T-cell (primary cell): ENCODE measurements at places on chromosomes 11 and 22.
A peak's percentile ranks its signal among the peaks of the same experiment; 100 is the strongest.

DNA sequence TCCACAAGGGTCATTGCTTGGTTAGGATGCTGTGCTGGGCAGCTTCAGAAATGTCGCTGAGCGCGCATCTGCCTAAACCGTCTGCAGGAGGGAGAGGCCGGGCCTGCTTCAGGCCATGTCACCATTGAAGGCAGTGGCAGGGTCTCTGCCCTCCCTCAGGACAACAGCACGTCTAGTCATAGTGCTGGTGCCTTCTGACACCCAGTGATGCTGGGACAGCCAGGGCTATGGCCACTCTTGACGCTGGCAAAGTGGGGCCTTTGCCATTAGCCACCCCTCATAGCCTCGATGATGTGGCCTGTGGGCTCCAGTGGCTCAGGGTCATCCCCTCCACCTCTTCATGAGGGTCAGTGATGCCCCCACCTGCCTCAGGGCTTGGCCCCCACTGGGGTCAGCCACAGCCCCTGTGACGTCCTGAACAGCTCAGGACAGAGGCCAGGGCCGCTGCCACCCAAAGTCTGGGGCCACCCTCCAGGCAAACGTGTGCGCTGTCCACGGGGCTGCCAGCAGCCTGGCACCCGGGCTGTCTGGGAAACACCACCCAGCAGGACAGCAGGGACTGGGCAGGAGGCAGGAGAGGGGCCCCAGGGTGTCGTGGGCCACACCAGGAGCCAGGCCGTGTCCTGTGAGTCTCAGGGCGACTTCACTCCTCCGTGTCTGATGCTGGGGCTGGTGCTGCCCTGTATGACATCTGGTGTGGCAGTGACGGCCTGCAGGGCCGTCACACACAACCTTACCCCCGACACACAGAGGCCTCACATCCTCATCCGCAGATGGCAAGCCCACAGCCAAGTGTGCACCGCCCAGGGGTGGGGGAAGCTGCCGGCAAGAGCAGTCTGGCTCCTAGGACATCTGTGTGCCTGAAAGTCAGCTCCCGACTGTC is 42.5 kb downstream of the CERK start:
- DNase-seq: no peak

DNA sequence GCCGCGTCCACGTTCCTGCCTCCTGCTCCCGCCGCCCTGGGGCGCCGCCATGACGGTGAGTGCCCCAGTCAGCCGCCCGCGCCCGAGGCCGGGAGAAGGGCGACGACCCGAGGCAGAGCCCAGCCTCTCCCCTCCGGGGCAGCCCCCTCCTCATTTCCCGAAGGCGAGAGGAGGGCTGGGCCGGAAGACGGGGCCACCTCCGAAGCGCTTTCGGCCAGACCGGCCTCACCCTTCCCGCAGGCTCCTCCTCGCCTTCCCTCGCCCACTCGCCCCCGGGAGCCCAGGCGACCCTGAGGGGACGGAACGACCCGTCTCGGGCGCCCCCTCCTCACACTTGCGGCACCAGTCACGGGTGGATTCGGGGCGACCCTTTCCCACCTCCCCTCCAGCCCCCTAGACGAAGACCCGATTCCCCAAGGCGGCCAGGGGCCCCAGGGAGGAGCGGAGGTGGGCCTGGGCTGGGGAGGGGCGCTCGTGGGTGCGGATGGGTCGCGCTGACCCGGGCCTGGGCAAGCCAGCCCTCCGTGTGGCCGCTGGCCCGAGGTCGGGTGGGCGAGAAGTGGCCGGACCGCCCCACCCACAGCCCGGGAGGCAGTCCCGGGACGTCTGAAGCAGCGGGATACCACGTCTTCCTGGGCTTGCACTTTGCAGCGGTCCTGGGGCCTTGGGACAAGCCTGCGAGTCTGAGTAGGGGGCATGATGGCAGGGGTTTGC is 49.7 kb downstream of the TRIOBP start:
- DNase-seq: no peak

- no peak for DNase-seq
Observed at GRCh38 chr11:2912498-2912897, 16.7 kb downstream of the PHLDA2 start.

DNA sequence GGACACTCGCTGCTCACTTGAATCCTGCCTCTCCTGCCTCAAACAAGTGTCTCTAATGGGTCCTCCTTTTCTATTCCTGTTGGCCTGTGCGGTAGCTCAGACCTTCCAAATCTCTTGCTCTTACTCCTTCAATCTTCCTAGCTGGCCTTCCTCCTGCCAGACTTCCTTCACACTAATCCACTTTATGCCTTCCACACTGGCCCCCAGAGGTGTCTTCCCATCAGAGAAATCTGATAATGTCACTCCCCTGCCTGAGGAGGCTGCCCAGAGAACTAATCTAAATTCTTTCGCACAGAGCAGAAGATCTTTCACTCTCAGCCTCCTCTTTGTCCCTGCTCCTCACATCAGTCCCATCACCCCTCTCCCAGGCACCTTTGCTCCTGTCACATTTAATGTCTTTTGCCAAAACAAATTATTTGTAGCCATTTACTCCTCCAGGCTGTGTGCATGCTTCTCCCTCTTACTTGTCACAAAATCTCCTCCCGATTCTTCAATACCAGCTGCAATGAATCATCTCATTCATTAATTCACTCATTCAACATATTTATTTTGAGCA is 175.7 kb downstream of the MAML2 start:
- DNase-seq: no peak

DNA sequence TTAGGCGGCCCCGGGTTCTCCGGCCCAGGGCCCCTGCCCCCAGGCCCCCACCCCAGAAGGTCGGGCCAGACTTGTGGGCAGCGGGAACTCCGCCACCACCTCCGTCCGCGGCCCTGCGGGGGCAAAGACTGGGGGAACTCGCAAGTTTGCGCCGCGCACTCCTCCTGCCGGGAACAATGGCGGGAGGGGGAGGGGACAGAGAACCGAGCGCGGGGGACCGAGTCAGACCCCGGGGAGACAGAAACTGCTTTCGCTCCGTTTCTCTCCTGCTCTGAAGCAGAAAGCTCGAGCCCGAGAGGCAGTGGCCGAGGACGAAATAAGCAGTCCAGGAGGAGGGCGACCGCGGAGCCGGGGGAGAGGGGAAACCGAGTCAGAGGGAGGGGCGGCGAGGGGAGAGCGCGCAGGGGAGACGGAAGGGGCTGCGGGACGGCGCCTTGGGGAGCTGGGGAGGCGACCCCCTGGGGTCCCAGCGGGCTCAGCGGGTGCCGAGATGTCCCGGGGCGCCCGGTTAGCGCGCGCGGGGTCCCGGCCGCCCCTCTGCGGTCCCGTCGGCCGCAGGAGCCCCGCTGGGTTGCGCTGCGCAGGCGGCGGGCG is 555 bp downstream of the TP53I11 start:
- DNase-seq: peak; percentile 19

DNA sequence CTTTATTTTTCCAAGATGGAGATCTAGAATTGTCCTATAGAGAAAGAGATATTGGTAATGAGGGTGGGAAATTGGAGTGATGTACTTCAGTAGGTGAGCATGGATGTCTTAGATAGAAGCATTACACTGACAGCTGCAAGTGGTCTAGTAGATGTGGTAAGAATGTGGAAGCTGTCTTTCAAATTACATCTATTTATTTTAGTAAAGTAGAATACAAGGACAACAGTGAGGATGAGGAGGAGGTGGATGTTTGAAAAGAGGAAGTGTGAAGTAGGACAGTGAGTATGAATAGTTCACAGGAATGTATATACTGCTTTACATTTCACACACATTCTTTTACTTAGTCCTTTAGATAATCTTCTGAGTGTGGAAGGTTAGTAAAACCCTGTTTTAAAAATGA is 64.2 kb downstream of the HIPK3 start:
- no peak for DNase-seq

- DNase-seq: peak; percentile 24
Observed at GRCh38 chr22:17369439-17370025, at the start of gene CECR2. Gene CECR2, plus strand, starts transcription at chr22:17369460. Its CDS starts 324 bp downstream, at chr22:17369784.

DNA sequence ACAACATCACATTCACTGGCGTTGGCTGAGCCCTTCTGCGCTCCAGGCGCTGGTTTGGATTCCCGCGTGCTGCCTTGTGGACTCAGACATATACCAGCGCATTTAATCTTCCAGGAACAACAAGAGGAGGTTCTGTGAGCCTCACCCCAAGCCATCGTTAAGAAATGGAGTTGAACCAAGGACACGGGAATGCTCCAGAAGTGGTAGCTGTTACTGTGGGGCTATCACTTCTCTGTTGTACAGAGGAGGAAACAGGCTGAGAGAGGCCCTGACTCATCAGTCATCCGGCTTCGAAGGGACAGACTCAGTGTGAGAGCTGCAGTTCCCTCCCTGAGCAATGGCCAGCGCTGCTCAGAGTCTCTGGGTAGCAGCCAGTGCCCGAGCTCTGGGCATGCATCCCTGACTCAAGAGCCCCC is 291.3 kb downstream of the TBC1D22A start:
- no peak for DNase-seq

GRCh38 chr22:40234658-40235057 is 56.9 kb downstream of the TNRC6B start:
- DNase-seq: no peak

GRCh38 chr11:76186776-76187279 is 19.5 kb downstream of the WNT11 start:
- no peak for DNase-seq

- DNase-seq: no peak
Observed at GRCh38 chr11:27926981-27927481, 180.9 kb downstream of the KIF18A start.

GRCh38 chr11:57124505-57124904 is 57.2 kb upstream of the LRRC55 start:
- no peak for DNase-seq

DNA sequence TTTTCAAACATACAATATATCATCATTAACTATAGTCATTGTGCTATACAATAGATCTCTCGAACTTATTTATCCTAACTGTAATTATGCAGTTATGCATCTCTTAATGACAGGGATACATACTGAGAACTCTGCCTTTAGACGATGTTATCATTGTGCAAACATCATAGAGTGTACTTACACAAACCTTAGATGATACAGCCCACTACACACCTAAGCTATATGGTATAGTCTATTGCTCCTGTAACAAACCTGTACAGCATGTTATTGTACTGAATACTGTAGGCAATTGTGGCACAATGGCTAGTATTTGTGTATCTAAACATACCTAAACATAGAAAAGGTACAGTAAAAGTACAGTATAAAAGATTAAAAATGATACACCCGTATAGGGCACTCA is 27.4 kb upstream of the NRGN start:
- DNase-seq: no peak

DNA sequence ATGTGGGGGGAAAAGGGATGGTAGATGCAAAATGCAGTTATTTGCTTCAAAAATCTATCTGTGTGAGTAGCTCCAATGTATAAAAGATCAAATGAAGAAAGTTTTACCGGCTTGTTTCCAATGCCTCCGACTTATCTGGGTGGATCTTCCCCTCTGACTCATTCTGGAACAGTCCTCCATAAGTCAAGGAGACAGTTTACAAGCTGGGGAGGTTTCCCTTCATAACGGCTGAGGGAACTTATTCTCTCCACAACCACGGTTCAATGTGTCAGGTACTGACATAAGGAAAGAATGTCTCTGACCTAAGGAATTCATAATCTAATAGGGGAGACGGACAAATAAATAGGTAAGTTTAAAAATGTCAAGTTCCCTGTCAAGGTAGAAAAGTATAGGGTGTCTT is 49.7 kb upstream of the BIRC3 start:
- no peak for DNase-seq

- no peak for DNase-seq
Observed at GRCh38 chr11:108160970-108161566, 39.7 kb downstream of the ACAT1 start.

DNA sequence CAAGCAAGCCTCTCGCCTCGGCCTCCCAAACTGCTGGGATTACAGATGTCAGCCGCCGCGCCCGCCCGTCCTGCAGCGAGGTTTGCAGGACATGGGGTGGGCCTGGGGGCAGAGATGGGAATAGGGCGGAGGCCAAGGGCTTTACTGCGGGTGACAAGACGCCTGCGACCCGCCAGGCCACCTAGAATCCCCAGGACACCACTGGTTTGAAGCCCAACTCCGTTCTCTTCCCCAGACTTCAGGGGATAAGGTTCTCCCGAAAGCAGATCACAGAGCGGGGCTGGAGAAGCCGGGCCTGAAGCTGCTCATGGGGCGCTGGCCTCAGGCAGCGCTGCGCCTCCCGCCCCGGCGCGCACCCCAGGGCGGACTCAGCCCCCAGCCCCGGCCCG is 354 bp downstream of the POLR2L start:
- no peak for DNase-seq
